ENCODE measurements at places on chromosomes 2 and 18.

DNA sequence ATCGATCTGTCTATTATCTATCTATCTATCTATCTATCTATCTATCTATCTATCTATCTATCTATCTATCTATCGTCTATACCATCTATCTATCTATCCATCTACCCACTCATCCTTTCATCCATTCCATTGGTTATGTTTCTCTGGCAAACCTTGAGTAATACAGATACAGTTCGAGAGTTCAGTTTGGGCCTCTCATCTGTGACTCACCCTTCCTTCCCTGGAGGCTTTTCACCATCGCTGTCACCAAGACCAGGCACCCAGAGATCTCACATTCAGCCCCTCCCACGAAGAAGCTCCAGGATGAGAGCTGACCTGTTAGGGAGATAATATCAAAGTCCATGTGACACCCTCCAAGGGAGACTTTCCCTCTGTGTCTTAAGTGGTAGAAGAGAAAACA lies 164.1 kb upstream of the CELF4 start:
- no peak for DNase-seq

DNA sequence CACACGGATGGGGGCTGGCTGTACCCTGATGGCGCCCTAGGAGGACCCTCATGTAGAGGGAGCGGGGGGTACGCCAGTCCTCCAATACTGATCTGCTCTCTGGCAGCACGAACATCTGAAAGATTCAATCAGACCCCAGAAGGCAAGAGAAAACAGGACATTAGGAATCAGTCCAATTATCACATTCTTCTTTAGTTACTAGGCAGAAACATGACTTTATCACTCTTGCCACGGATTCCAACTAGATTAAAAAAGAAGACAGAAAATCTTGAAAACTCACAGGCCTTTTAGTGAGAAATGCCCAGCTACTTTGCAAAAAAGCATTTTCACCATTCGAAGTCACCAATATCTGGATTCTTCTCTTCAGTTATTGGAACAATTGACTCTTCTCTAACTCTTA lies 68.4 kb downstream of the ID2 start:
- DNase-seq = no peak

DNA sequence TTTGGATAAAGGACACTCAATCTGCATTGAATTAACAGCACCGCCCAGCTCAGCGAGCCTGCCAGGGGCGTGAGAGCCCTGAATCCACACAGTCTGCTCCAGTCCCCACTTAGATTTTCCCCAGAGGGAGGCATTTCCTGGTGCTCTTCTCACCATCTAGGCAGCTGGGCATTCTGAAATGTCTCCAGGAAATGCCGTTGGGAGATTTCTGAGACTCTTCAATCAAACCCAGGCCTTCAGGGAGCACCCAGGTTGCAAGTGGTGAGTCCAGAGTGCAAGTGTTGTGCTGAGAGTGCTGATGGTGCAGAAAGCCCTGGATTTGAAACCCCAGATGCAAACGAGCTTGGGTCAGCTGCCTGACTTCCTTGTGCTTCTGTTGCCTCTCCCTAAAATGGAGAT lies 23.4 kb upstream of the TMEM37 start:
- peak; percentile 45 for DNase-seq

DNA sequence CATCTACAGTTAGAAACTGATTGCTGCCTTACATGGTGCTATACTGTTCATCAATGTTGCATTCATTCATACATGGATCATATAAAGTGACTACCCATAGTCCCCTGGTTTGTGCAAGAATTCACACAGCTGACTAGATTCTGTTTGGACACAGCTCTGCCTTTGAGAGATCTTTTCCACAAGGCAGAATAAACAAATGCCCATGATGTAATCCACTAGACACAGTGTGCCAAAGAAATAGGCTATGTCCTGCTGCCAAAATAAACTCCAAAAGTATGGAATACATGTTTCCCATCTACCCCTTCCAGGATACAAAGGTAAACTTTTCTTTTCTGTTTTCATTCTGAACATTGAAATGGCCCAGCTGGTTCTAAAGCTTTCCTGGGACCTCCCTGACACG lies 269.4 kb upstream of the CHAC2 start:
- DNase-seq = no peak

DNA sequence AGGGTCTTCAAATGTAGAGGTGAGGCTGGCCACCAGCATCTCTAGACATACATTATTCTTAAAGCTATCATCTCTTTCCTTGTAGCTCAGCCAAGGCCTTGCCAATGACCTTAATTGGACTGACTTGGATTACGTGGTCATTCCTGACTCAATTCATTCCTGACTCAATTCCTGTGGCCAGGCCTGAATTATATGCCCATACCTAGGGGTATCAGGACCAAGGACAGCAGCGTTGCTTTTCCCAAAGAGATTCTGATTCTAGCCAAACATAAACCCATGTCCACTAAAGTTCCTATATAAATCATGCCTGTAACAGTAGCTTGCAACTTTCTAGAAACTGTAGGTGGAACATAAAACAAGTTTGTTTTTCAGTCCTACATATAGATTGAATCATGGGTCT lies 231.7 kb downstream of the ARL6IP6 start:
- no peak for DNase-seq

DNA sequence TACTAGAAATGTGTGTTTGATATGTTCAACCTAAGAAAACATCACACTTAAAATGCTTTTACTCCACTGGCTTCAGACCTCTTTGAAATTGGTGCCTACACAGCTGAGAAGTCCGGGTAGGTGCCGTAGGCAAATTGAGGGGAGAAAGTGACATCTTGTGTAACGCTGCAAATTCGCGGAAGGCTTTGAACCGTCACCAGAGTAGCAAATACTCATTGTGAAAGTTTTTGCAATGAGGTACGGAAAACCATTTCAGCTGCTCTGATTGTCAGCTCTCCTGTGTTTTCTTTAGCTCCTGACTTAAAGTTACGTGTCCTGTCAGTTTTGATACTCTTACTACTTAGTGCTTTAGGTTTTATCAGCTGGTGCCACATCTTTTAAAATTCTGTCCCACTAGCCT lies 224.5 kb downstream of the FAM210A start:
- no peak for DNase-seq

- DNase-seq = no peak
These were observed 142.7 kb downstream of the KLHL14 start for GRCh38 chr18:32629981-32630700.

GRCh38 chr2:134578316-134578715 lies 140.5 kb downstream of the TMEM163 start:
- DNase-seq = no peak

GRCh38 chr2:233105156-233105895 lies 45.2 kb downstream of the INPP5D start:
- no peak for DNase-seq

- DNase-seq = no peak
These were observed 128.7 kb downstream of the NFATC1 start for GRCh38 chr18:79524181-79525078.

DNA sequence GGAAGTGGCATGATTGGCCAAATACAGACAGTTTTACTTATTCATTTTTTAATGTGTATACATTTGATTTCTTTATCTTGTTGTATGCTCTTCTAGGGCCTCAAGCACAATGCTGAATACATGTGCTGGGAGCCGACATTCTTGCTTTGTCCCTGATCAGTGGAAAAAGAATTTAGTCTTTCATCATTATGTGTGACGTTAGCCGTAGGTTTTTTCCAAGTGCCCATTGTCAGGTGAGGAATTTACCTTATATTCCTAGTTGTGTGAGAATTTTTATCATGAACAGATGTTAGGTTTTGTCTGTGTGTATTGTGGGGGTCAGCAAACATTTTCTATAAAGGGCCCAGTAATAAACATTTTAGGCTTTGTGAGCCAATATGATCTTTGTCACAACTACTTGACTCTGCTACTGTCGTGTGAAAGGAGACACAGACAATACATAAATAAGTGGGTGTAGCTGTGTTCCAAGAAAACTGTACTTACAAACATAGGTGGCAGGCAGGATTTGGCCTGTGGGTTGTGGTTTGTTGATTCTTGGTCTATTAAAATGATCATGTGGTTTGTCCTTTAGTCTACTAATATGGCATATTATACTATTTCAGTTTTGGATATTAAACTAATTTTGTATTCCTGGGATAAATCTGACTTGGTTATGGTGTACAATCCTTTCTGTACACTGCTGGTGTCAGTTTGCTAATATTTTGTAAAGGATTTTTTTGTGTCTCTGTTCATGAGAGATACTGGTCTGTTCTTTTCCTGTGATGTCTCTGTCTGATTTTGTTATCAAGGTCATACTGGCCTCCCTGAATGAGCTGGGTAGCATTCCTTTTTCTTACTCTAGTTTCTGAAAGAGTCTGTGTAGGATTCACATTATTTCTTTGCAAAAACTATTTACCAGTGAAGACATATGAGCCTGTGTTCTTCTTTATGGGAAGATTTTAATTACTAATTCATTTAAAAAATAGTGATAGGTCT lies 132.2 kb upstream of the SMAD7 start:
- no peak for DNase-seq

DNA sequence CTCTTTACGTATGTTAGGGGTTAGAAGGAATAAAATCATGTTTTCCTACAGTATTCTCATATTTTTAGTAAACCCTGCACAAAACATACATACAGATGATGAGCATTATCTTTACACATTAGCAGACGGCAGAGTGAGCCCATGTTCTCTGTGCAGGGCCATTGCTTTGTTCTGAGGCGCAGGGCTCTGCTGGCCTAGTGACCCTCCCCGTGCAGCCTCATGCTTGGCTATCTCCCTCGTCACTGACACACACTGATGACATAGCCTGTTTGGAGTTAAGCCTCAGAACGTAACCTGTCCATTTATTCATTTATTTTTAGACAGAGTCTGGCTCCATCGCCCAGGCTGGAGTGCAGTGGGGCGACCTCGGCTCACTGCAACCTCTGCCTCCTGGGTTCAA lies 115.9 kb upstream of the FOSL2 start:
- DNase-seq = no peak

- no peak for DNase-seq
These were observed 184.6 kb downstream of the CYP26B1 start for GRCh38 chr2:71962911-71963694.

DNA sequence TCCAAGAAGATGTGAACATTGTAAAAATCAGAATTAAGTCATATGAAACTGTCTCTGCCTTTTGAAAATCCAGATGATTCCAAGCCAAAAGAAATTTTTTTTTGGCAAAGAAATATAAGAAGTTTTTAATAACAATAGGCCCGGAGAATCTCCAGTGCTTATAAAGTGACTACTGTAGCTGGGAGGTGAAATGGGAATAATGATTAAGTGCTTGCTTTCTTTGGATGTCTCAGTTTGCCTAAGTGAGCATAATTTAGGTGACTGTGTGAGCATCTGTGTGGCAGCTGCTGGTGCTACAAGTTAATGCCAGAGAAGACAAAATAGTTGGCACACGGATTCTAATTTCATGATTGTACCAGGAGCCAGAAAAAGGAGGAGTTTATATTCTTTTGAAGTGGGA lies 185.0 kb downstream of the LTBP1 start:
- no peak for DNase-seq

GRCh38 chr2:47038656-47039488 lies 116.2 kb downstream of the STPG4 start:
- DNase-seq = peak; percentile 59

DNA sequence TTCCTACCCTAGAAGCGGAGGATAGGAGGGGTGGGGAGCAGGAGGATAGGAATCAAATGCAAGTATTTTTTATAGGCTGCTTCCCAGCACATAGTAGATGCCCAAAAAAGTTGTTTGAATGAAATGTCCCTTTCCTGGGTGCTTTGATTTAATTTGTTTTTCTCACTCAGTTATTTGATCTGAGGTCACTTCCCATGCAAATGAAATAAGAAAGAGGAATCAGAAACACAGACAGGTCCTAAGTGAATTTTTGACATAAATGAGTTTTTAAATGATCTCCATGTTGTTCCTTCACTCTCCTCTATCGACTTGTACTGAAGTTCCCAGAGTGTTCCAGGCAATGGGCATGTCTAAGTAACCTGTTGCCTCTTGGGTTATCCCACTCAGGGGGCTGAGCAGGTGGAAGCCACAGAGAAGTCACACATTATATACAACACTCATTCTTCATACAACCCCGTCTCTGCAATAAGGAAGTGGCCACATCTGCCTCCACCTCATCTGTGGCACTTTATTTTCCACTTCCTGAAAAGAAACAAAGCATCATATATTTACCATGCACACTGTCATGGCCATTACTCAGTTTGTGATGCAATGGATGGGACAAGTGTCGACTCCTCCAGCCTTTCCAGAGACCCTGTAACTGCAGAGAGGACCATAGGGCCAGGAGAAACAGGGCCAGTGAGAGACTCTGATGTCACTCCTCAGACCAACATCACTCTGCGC lies 81.9 kb upstream of the ZNF397 start:
- DNase-seq = peak; percentile 72

DNA sequence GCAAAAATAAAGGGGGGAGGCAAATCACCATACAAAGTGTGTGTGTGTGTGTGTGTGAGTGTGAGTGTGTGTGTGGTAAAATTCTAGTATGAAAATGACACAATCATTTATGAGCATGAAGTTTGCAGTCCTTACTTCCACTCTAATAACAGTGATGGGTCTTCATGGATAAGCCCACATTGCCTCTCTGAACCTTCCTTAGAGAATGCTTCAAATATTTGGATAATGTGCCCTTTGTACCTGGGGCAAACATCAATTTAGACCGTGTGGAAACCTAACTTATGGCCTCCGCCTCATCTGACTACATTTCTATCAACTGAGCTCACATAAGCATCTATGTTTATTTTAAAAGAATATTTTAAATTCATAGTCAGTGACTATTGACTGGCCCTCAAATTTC lies 3.7 kb downstream of the SCN9A start:
- no peak for DNase-seq

DNA sequence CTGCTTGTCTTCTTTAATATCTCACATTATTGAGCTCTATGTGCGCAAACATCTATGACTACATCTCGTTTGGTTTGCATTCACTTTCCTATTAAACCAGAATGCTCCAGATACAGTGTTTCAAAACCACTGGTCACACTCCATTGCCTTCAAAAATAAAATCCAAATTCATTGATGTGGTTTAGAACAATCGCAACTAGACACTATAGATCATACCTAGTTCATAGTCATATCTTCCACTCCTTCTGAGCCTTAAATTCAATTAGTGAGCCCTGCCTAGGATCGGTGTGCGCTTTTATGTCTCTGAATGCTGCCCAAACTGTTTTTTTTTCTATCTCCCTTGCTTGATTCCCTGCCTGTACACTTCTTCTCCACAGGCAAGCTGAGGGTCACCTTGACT lies 238.5 kb upstream of the RGPD4 start:
- no peak for DNase-seq

DNA sequence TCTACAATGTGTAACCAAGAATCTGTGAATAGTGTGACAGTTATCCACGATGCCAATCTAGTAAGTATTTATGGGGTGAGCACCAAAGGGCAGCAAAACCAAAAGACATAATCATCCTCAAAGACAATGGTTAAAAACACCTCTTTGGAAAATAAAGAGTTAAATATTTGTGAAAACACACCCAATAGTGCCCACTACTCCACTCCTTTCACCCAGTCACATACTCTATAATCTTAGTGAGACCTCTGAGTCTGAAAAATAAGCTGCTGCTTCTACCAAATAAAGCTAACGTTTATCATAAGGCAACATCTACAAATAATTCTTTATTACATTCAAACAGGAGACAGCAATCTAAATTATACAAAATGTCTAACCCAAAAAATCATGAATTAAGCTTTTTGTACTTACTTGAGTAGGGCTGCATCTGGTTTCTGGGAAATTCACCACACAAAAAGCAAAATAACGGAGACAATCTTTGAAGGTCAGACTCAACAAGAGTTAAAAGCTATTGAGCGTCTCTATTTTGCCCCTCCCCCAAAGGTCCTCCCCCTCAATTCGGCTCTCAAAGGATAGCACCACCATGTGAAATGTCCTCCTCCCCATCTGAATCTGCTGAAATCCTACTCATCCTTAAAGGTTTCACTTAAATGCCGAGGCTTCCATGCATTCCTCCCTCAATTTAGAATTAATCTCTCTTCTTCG lies 2.0 kb downstream of the RAPH1 start:
- peak; percentile 38 for DNase-seq

- DNase-seq = peak; percentile 81
These were observed 128.7 kb downstream of the PLA2R1 start for GRCh38 chr2:159933727-159934049.
